ENCODE measurements at places on chromosomes 12 and 14. TPM values are rescaled to one million over a fixed set of nuclear protein-coding genes. Genes with fewer than 3 reads are reported as not detected.

GRCh38 chr12:106034316-106034715 lies 104.4 kb downstream of the NUAK1 start:
- no peak overlapping the region for H3K27ac ChIP-seq
- DNase-seq, result no peak
- no peaks in the 10 kb centered on the region for H3K36me3 ChIP-seq
- H3K4me1 ChIP-seq, result no peaks in the 10 kb centered on the region

Gene SSTR1
- polyA plus RNA-seq, result not detected

DNA sequence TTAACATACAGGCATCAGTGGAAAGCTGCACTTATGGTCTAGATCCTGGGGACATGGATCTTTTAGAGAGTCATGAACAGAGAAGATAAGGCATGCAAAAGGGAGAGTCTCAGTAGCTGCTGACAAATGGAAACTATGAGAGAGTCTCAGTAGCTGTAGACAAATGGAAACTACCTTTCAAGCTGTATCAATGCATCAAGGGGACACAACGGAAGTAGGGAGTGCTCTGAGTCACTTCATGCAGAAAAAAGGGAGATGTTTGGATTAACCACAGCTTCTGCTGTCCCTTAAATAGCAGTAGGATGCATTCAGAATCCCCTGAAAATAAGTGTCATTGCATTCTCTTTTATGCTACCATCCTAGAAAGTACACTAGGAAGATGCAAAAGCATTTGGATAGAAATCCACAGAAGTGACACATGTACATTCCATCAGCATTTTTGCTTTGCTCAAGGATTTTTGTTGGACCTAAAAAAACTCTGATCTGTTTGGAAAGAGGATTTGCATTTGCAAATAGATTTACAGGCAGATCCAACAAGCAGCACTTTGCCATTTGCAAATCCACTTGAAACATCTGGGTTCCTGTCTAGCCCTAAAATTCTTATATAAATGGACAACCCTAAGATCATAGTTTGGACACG lies 227.5 kb upstream of the LMO3 start:
- H3K36me3 ChIP-seq, result no peaks in the 10 kb centered on the region
- no peak overlapping the region for H3K4me3 ChIP-seq
- H3K27me3 ChIP-seq, result no peaks in the 10 kb centered on the region

- H3K36me3 ChIP-seq, result no peaks in the 10 kb centered on the region
- peaks cover 8% of the 10 kb centered on the region for H3K27me3 ChIP-seq
- no peaks in the 10 kb centered on the region for H3K4me1 ChIP-seq
Observed at GRCh38 chr12:65631621-65632111, 192.6 kb upstream of the HMGA2 start.

Gene NAV3
- polyA plus RNA-seq, result not detected

GRCh38 chr12:22283006-22283506 lies 51.5 kb downstream of the ST8SIA1 start:
- no peak for DNase-seq
- no peak overlapping the region for H3K4me3 ChIP-seq
- peaks cover 5% of the 10 kb centered on the region for H3K4me1 ChIP-seq
- no peak overlapping the region for H3K27ac ChIP-seq
- H3K36me3 ChIP-seq, result no peaks in the 10 kb centered on the region

DNA sequence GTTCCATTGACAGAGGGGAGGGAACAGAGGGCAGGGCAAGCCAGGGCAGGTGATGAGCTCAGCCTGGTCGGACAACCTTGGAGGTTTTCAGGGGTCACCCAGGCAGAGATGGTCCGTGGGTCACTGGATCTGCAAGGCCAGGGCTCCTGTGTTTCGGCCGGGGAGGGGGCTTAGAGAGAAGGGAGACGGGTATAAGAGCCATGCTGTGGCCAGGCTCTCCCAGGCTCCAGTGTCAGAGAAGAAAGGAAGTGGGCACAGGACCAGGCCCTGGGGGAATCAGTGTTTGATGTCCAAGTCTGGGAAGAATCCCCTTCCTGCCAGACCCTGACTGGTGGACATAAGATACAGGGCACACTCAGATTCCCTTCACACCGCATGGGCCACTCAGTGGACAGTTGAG lies 36.9 kb downstream of the DIO3 start:
- H3K4me1 ChIP-seq, result peaks cover 41% of the 10 kb centered on the region
- peaks cover 16% of the 10 kb centered on the region for H3K27me3 ChIP-seq
- H3K36me3 ChIP-seq, result no peaks in the 10 kb centered on the region
- no peak overlapping the region for H3K27ac ChIP-seq

GRCh38 chr12:71439613-71440344 lies at the start of gene LGR5:
Gene LGR5 (plus strand): TSS chr12:71439798. CDS start chr12:71440081, 283 bp downstream.
- H3K27ac ChIP-seq, result no peak within 1 kb of the TSS
- H3K4me3 ChIP-seq, result peak within 1 kb of the TSS; percentile 32
- no peak for DNase-seq
- H3K36me3 ChIP-seq, result no peaks in the 10 kb centered on the region
- H3K4me1 ChIP-seq, result peaks cover 4% of the 10 kb centered on the region

Gene FAM181A
- not detected for polyA plus RNA-seq

GRCh38 chr12:78340406-78340805 lies 509.7 kb downstream of the NAV3 start:
- DNase-seq, result no peak
- H3K27ac ChIP-seq, result no peak overlapping the region
- no peaks in the 10 kb centered on the region for H3K27me3 ChIP-seq
- no peaks in the 10 kb centered on the region for H3K36me3 ChIP-seq
- H3K4me1 ChIP-seq, result no peaks in the 10 kb centered on the region

DNA sequence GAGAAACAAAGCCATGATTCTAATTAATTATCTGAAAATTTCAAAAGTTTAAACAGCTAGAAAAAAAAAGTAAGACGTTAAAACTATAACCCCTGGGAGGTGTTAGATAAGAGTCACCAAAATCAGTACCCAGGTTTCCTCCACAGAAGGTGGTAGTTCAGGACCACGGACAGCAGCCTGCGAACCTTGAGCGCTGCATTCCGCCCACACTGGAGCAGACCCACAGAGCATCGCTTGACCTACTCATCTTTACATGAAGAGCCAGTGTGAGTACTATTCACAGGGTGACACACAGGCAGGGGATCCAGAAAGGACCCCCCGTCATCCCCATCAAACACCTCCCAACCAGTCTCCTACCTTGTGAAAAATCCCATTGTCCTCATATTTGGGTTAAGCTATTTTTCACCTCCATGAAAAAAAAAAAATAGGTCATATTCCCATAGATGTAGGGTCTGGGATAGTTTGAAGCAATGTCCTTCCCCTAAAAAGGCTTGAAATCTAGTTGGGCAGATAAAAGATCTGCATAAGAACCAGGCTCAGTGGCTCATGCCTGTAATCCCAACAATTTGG lies 8.8 kb upstream of the CHGA start:
- no peak overlapping the region for H3K27ac ChIP-seq
- peak; percentile 8 for DNase-seq
- H3K27me3 ChIP-seq, result peaks cover 5% of the 10 kb centered on the region
- H3K36me3 ChIP-seq, result no peaks in the 10 kb centered on the region

GRCh38 chr14:98489115-98489514 lies 782.9 kb downstream of the BCL11B start:
- H3K4me3 ChIP-seq, result no peak overlapping the region
- H3K27me3 ChIP-seq, result no peaks in the 10 kb centered on the region

Gene ACTR6
- polyA plus RNA-seq, result 54.6 TPM

- peaks cover 8% of the 10 kb centered on the region for H3K27me3 ChIP-seq
- peak overlapping the region; percentile 92 for H3K4me3 ChIP-seq
- peaks cover 19% of the 10 kb centered on the region for H3K4me1 ChIP-seq
- peak; percentile 2 for DNase-seq
- H3K27ac ChIP-seq, result no peak overlapping the region
- H3K36me3 ChIP-seq, result peaks cover 3% of the 10 kb centered on the region
Observed at GRCh38 chr14:91946622-91947474, 646 bp downstream of the FBLN5 start.

DNA sequence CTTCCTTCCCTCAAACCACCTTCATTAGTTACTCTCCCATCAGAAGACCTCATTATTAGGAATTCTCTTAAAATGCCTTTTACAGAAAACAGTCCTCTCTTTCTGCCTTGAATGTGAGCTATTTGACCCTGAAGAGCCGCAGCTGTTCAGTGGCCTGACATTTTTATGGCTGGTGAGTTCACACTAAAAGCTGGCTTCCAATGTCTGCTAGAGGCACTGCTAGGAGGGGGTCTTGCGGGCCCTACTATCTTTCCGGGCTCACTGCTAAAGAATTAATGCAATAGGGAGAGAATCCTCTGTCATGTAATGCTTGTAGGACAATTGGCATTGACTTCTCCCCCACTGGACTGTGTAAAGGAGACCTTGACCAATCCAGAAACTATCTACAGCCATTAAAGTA lies 87.7 kb downstream of the GPR135 start:
- no peak overlapping the region for H3K4me3 ChIP-seq
- H3K27me3 ChIP-seq, result no peaks in the 10 kb centered on the region
- DNase-seq, result no peak
- H3K4me1 ChIP-seq, result no peaks in the 10 kb centered on the region
- H3K36me3 ChIP-seq, result no peaks in the 10 kb centered on the region

DNA sequence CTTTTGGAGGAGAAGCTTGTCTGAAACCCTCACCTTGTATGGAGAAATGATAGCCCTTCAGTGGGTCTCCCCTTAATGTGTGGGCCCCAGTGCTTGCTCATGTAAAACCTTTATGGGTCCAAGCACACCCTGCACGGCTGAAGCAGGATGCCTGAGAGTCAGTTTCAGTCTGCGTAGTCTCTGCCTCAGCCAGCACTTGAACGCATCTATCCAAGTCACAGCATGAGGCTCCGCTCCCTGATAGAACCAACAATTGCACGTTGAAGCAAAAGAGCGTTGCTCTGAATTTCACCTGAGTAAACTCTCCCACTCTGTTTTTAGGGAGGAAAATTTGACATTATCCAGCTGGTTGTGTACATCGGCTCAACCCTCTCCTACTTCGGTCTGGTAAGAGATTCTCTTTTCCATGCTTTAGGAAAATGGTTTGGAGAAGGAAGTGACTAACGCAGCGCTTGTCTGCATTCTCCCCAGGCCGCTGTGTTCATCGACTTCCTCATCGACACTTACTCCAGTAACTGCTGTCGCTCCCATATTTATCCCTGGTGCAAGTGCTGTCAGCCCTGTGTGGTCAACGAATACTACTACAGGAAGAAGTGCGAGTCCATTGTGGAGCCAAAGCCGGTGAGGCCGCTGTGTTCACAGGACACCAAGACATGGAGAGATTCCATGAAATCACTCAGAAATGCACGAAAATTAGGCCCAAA lies 33.0 kb upstream of the P2RX4 start:
- H3K4me1 ChIP-seq, result no peaks in the 10 kb centered on the region
- no peaks in the 10 kb centered on the region for H3K27me3 ChIP-seq
- H3K4me3 ChIP-seq, result no peak overlapping the region
- peaks cover 37% of the 10 kb centered on the region for H3K36me3 ChIP-seq
- H3K27ac ChIP-seq, result no peak overlapping the region

Gene IL31
- not detected for polyA plus RNA-seq

DNA sequence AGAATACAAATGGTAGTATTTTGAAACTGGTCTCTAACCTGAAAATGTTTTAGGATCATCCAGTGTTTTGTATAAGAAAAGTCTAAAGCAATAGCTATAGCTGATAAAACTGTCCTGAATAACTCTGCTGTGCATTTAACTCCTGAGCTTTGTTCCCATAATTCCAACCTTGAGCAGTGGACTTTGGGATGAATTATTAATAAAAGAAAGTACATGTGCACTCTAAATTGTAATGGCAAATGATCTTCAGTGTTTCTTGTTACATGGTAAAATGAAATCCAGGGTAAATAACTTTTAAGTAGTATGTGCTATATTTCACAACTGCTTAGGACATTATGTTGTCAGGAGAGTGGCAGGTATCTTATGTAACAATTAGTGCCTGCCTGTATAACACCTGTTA lies 345.6 kb downstream of the SLC16A7 start:
- no peak for DNase-seq
- no peak overlapping the region for H3K4me3 ChIP-seq
- H3K27me3 ChIP-seq, result no peaks in the 10 kb centered on the region
- H3K4me1 ChIP-seq, result no peaks in the 10 kb centered on the region

- no peak overlapping the region for H3K4me3 ChIP-seq
- no peak overlapping the region for H3K27ac ChIP-seq
- no peaks in the 10 kb centered on the region for H3K36me3 ChIP-seq
- H3K4me1 ChIP-seq, result no peaks in the 10 kb centered on the region
- peaks cover 3% of the 10 kb centered on the region for H3K27me3 ChIP-seq
Observed at GRCh38 chr14:98893675-98894074, 378.3 kb downstream of the BCL11B start.

- H3K27ac ChIP-seq, result no peak overlapping the region
- no peaks in the 10 kb centered on the region for H3K4me1 ChIP-seq
- peaks cover 10% of the 10 kb centered on the region for H3K36me3 ChIP-seq
Observed at GRCh38 chr12:122138181-122138580, 35.8 kb downstream of the IL31 start.

DNA sequence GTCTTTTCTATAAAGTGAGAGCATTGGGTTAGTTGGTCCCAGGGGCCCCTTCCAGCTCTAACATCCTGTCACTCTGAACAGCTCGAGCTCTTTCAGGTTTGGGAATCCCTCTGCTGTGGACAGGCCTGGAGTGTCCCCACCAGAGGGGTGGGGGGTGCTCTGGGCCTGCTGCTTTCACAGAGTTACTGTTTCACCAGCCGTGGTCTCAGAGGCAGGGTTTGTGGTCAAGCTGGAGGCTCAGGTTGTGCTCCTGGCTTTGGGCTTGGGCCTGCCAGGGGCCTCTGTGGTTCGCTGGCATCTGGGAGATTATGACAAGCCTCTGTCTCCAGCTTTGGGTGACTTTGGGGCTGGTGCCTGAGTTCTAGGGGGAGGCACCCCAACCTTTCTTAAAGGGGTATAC lies 59.6 kb downstream of the FBXL14 start:
- peaks cover 42% of the 10 kb centered on the region for H3K27me3 ChIP-seq
- peak; percentile 2 for DNase-seq
- H3K27ac ChIP-seq, result no peak overlapping the region
- H3K4me3 ChIP-seq, result peak overlapping the region; percentile 82
- H3K4me1 ChIP-seq, result peaks cover 45% of the 10 kb centered on the region

Gene HRK
- not detected for polyA plus RNA-seq

Gene CHGA
- not detected for polyA plus RNA-seq

- no peak overlapping the region for H3K27ac ChIP-seq
- H3K4me1 ChIP-seq, result no peaks in the 10 kb centered on the region
- DNase-seq, result no peak
- no peaks in the 10 kb centered on the region for H3K27me3 ChIP-seq
- H3K4me3 ChIP-seq, result no peak overlapping the region
Observed at GRCh38 chr14:81619816-81620215, 86.2 kb upstream of the SEL1L start.

Gene GUCY2C
- not detected for polyA plus RNA-seq

Gene CCDC63
- not detected for polyA plus RNA-seq

DNA sequence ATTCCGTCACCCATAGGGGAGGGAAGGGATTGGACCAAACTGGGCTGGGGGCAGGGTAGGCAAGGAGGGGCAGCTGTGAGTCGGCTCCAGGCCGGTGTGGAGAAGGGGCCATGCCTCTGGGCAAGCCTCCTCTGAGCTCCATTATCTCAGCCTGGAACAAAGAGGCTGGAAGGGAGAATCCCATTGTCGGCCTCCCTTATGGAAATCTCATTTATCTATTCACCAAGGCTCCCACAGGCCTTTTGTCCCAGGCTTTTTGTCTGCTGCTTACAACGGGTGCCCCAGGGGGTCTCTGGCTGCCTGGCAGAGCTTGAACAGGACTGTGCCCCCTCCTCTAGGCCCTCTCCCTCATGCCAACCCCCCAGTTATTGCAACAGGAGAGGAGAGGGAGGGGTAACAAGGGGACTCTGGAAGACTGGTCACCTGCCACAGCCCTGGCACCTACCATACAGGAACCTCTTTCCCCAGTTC lies 19.5 kb downstream of the FIGNL2 start:
- no peak overlapping the region for H3K27ac ChIP-seq
- DNase-seq, result no peak
- H3K36me3 ChIP-seq, result no peaks in the 10 kb centered on the region
- peaks cover 11% of the 10 kb centered on the region for H3K27me3 ChIP-seq

Gene ADCY4
- 0.31 TPM for polyA plus RNA-seq

- H3K4me3 ChIP-seq, result no peak overlapping the region
- no peak overlapping the region for H3K27ac ChIP-seq
- H3K27me3 ChIP-seq, result peaks cover 4% of the 10 kb centered on the region
- no peaks in the 10 kb centered on the region for H3K4me1 ChIP-seq
Observed at GRCh38 chr12:24770821-24771220, 178.1 kb downstream of the BCAT1 start.
